Osteocyte (in vitro differentiated cells): ENCODE measurements at places on chromosomes 1 and 21. TPM values are rescaled to one million over a fixed set of nuclear protein-coding genes. Genes with fewer than 3 reads are reported as not detected.

KIAA0319L gene
- 43.6 and 44.9 TPM in 2 replicates for total RNA-seq

DNA sequence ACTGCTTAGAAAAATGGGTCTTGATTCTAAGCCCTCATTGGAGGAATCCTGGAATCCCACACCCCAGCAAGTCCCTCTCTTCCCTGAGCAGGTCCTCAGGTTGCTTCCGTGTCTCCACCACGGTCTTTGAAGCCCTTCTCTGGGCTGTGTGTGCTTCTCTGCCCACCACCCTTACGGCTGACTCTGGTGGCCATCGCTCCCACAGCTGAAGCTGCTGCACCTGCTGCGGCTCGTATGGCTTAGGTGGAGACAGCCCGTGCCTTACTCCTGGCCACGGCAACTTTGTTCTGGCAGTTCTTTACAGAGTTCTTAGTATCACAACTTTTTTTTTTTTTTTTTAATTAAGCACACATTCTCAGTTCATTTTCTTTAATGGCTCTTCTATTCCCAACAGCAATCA, 10.9 kb upstream of the KIF26B start:
- no peaks in the 10 kb centered on the region for H3K36me3 ChIP-seq
- H3K4me3 ChIP-seq = no peak overlapping the region
- peaks cover 35% of the 10 kb centered on the region for H3K27me3 ChIP-seq
- H3K4me1 ChIP-seq = no peaks in the 10 kb centered on the region

GRCh38 chr1:4699376-4700301, 45.2 kb downstream of the AJAP1 start:
- peaks cover 26% of the 10 kb centered on the region for H3K4me1 ChIP-seq
- DNase-seq = no peak

DNA sequence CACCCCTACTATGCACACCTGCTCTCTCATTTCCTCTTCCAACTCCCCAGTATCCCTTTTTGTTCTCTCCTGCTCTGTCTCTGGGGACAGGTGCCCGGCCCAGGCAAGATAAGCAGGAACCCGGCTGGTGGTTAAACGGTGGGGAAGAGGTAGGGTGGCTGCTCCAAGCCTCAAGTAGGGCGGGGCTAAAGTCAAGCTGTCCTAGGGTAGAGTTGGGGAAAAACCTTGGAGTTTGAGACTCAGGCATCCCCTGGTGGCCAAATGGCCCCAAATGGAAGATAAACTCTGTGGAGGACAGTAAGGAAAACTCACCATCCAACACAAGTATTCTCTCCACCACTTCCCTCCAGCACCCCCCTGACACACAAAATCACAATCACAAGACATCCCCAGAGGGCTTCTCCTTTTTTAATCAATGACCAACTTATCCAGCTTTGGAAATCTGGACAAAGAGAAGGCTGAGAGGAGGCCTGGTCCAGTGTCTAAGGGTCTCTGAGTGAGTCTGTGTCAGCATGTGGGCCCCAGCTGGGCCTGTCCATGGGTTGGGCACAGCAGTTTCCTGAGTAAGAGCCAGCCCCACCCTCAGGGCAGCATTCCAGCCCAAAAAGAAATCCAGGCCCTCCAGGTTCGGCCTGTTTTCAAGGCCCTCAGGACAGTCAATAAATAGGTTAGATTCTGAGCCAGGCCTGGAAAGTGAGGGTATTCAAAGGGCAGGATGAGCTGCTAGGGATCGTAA, 9.8 kb downstream of the POMGNT1 start:
- peak overlapping the region; percentile 78 for H3K27ac ChIP-seq
- H3K4me3 ChIP-seq = no peak overlapping the region
- DNase-seq = no peak
- no peaks in the 10 kb centered on the region for H3K27me3 ChIP-seq

- no peaks in the 10 kb centered on the region for H3K27me3 ChIP-seq
- no peak for DNase-seq
- H3K4me1 ChIP-seq = peaks cover 8% of the 10 kb centered on the region
- H3K4me3 ChIP-seq = no peak overlapping the region
- no peaks in the 10 kb centered on the region for H3K36me3 ChIP-seq
- no peak overlapping the region for H3K27ac ChIP-seq
Observed at GRCh38 chr1:198939286-198939685, 300.4 kb downstream of the PTPRC start.
